Stimulated activated CD4-positive, alpha-beta T cell treated with anti-CD3 and anti-CD28 coated beads, Interleukin-4, amount 100 ng/mL, for 4 hours (primary cell): ENCODE measurements at places on chromosomes 4 and X.
A peak's percentile ranks its signal among the peaks of the same experiment; 100 is the strongest.

GRCh38 chr4:184281231-184282139 is 63.8 kb upstream of the ENPP6 start:
- DNase-seq: no peak

GRCh38 chrX:34612036-34612435 is 45.0 kb downstream of the TMEM47 start:
- no peak for DNase-seq

DNA sequence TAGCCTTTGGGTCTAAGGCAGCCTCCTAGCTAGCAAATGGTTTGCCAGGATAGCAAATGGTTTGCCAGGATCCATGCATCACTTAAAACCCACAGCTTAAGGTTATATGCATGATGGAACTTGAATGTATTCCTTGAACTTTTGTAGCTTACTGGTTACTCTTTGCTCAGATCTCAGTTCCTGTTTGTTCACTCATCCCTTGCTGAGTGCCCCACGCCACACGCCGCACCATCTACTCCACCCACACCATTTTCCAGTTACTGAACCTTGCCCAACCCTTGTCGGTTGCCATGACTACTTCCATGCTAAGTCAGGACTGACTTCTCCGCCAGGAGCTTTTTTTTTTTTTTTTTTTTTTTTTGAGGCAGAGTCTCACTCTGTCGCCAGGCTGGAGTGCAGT is 29.5 kb upstream of the XIAP start:
- DNase-seq: no peak

- DNase-seq: peak; percentile 64
Measured at GRCh38 chrX:47556045-47556623, 4.9 kb upstream of the ARAF start.

DNA sequence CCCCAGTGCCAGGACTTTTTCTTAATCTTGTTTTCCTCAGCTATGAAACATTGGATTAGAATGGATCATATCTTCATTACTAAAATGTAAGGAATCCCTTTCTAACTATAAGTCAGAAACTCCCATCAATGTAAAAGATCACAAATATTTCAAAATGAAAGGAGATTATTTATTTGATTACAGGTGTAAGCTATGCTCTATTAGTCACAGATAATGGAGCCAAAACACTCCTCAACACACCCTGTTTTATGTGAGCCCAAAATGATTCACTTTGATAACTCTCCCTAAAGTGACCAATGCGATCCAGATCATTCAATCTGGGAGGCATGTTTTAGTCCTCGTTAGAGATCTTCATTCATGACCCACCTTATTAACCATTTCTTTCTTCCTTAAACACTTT is 566.7 kb upstream of the TENM3 start:
- no peak for DNase-seq

GRCh38 chr4:107619731-107620130 is 100.3 kb downstream of the PAPSS1 start:
- DNase-seq: no peak

- DNase-seq: no peak
Measured at GRCh38 chrX:119488749-119489148, 20.5 kb downstream of the SLC25A5 start.

GRCh38 chrX:40150503-40150902 is 52.7 kb upstream of the BCOR start:
- DNase-seq: no peak

- DNase-seq: peak; percentile 27
Measured at GRCh38 chr4:41661442-41662076, 87.0 kb downstream of the PHOX2B start.

- no peak for DNase-seq
Measured at GRCh38 chr4:74166135-74166534, 8.2 kb downstream of the MTHFD2L start.

GRCh38 chr4:18524667-18525066 is 503.1 kb upstream of the LCORL start:
- DNase-seq: no peak

DNA sequence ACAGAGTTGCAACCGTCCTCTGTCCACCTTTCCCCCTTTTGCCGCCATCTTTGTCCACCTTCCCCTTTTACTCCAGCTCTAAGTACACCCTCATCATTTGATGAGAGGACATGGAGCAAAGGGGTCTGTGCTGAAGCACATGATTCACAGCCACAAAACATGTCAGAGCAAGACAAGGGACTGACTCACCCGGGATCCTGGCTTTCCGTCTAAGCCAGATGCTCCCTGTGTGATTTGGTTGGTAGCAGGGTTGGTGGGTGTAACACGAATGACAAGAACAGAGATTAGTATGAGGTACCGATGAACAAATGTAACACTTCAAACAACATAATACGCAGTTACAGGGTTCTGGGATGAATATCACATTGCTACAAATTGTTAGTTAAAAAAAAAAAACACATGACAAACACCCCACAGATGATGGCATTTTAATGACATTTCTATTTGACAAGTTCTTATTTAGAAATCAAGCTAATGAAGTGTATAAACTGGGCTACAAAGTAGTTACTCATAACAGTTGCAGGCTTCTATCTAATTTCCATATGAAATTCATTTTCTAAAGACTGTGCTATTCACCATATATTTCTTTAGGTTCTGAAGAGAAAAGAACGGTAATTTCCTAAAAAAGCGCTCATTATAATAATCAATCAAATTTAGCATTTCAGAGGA is 71.4 kb upstream of the ETNPPL start:
- DNase-seq: no peak

GRCh38 chr4:4884611-4885010 is 25.1 kb downstream of the MSX1 start:
- DNase-seq: no peak

GRCh38 chrX:72040506-72040905 is 91.2 kb downstream of the RTL5 start:
- DNase-seq: no peak

GRCh38 chrX:54029529-54030143 is 14.6 kb downstream of the PHF8 start:
- DNase-seq: no peak

DNA sequence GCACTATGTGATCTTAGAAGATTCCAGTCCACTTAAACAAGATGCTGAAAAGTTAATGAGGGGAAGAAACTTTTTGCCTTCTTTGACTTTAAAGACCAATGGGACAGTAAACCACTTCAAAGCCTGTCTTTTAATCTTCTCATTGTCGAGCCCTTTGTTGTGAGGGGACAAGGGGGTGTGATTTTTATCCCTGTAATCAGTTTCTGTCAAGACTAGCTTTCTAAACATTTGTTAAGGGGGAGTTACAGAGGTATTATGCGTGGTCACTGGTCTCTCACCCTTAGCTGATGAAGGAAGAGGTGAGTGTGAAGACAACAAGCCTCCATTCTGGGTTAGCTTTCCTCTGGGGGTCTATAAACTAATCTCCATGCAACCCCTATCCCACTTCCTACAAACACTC is 409.3 kb downstream of the ARHGAP24 start:
- no peak for DNase-seq

DNA sequence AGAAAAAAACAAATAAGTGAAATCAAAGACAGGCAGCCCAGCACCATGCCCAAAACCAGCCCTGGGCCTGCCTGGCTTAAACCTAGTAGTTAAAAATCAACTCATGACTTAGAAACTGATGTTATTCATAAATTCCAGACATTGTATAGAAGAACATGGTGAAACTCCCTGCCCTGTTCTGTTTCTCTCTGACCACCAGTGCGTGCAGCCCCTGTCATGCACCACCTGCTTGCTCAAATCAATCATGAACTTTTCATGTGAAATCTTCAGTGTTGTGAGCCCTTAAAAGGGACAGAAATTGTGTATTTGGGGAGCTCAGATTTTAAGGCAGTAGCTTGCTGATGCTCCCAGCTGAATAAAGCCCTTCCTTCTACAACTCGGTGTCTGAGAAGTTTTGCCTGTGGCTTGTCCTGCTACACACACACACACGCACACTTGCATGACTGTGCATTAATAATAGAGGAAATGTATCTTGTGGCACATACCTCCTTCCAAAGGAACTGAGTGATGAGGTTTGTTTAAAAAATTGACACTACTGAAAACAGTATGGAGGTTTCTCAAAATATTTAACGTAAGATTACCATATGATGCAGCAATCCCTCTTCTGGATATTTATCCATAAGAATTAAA is 39.2 kb upstream of the UGT2B7 start:
- no peak for DNase-seq

DNA sequence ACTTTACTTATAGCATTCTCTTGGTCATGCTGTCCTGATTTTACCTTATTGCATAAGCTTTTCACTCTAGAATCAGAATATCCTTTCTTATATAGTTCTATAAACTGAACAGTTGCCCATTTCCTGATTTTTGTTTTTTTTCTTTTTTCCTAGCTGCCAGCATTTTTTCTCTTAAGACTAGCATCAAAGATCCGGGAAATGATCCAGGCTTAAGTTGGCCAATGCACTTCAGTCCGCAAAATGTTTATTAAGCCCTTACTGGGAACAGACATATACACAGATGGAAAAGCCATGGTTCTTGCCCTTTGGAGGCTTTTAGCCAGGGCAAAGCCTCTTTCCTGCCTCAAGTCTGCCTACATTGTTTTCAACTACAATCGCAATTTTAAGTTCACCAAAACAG is 10.1 kb upstream of the BMP2K start:
- DNase-seq: no peak

DNA sequence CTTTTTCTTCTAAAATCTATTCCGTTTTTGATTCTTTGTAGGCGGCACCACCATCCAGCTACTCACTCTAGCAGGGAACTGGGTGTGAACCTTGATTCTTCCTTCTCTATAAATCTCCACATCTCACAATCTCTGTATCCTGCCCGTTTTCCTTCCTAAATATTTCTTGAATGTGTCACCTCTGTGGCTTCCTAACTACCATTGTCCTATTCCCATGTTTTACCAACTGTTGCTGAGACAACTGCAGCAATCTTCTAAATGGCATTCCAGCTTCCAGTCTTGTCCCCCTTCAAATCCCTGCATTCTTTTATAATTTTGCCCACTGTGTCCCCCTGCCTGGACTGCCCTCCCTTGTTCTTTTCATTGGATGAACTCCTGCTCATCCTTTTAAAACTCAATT is 641.3 kb downstream of the RPA4 start:
- no peak for DNase-seq

GRCh38 chr4:186761393-186761792 is 37.7 kb upstream of the FAT1 start:
- DNase-seq: no peak

GRCh38 chr4:127783955-127784770 is 2.0 kb downstream of the HSPA4L start:
- no peak for DNase-seq

DNA sequence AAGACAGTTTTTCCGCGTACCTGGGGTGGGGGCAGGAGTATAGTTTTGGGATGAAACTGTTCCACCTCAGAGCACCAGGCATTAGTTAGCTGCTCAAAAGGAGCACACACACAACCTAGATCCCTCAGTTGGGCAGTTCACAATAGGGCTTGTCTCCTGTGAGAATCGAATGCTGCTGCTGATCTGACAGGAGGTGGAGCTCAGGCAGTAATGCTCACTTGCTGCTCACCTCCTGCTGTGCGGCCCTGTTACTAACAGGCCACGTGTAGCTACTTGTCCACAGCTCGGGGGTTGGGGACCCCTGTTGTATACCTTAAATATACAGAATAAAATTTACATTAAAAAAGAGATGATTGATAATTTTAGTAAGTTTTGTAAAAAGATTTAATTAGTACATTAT is 191.5 kb downstream of the SLC7A11 start:
- DNase-seq: no peak

- no peak for DNase-seq
Measured at GRCh38 chr4:5054532-5054931, 3.3 kb downstream of the STK32B start.

DNA sequence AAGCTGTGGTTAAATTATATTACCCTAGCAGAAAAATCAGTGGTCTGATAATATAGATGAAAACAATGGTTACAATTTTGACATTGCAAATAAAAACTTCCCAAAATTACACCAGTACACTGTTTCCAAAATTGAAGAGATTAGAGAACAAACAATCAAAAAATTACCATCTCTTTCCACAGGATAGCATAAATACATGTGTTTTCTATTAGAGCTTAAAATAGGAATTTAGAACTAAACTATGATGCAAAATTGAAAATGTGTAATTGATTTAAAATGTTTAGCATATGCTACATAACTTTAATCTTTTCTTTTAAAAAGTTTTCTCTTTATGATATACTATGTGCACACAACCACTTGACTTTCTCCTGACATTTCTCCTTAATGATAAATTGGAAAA is 6.7 kb downstream of the EDNRA start:
- no peak for DNase-seq

DNA sequence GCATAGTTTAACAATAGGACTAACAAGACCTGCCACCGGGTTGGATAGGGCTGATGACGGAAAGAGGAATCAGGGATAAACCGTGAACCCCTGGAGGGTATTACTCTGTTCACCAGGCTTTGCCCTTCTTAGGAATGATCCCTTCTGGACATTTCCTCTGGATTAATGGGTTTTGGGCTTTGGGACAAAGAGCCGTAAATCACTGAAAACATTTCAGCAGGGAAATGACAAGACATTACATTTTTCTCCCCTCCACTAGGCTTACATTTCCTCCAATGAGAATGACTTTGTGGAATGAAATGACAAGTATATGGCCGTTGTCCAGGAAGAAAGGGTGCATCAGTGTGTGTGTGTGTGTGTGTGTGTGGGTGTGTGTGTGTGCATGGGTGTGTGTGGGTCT is 25.9 kb upstream of the RBPJ start:
- no peak for DNase-seq
